ENCODE measurements at places on chromosomes 7 and 10. TPM values are rescaled to one million over a fixed set of nuclear protein-coding genes. Genes with fewer than 3 reads are reported as not detected.

DNA sequence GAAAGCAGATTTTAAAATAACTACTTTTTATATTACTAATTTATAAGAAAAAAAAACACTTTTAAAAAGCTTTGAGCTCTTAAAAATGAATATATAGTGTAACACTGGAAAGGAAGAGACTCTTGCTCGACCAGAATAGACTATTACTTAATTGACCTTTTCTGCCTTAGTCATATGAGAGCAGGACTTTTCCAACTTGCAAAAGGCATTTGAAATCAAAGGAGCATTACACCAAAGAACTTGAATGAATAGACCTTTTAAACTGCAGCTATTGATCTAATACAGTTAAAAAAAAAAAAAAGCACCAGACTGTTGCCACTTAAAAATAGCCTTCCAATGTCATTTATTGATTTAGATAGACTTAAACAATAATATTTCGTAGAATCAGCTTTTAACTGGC lies 17.2 kb upstream of the SEMA3D start:
- no peaks in the 10 kb centered on the region for H3K36me3 ChIP-seq
- H3K27me3 ChIP-seq = no peaks in the 10 kb centered on the region
- no peaks in the 10 kb centered on the region for H3K4me1 ChIP-seq
- no peak for DNase-seq
- no peak overlapping the region for H3K27ac ChIP-seq

The OR13A1 gene
- 0.48 TPM for total RNA-seq

The INMT gene
- total RNA-seq = 15.5 TPM

The NEUROG3 gene
- 0.41 TPM for total RNA-seq

DNA sequence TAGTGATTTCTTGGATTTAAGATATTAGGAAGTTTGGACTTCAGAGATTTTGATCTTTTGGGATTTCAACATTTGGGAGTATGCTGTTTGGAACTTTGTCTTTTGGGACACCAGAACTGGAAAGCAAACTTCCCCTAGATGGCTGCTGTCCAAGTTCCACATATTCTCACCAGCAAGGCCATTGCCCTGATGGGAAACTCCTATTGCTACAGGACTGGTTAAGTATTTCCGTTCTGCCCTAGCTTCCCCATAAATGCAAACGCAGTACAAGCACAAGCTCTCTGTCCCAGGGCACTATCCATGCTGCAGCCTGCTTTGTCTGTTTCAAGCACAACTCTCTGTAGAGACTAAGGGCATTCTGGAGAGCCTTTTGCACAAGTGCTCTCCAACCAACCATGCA lies 79.3 kb upstream of the SLC25A13 start:
- DNase-seq = no peak
- H3K27ac ChIP-seq = no peak overlapping the region
- H3K27me3 ChIP-seq = no peaks in the 10 kb centered on the region

The RELN gene
- total RNA-seq = 1.00 TPM

GRCh38 chr10:124050021-124051015 lies 43.1 kb downstream of the CHST15 start:
- no peaks in the 10 kb centered on the region for H3K27me3 ChIP-seq
- no peak overlapping the region for H3K4me3 ChIP-seq
- no peak overlapping the region for H3K27ac ChIP-seq
- H3K36me3 ChIP-seq = no peaks in the 10 kb centered on the region
- DNase-seq = no peak
- no peaks in the 10 kb centered on the region for H3K4me1 ChIP-seq

GRCh38 chr7:101077303-101078086 lies 7.8 kb upstream of the TRIM56 start:
- no peaks in the 10 kb centered on the region for H3K36me3 ChIP-seq
- DNase-seq = peak; percentile 90
- no peak overlapping the region for H3K27ac ChIP-seq

DNA sequence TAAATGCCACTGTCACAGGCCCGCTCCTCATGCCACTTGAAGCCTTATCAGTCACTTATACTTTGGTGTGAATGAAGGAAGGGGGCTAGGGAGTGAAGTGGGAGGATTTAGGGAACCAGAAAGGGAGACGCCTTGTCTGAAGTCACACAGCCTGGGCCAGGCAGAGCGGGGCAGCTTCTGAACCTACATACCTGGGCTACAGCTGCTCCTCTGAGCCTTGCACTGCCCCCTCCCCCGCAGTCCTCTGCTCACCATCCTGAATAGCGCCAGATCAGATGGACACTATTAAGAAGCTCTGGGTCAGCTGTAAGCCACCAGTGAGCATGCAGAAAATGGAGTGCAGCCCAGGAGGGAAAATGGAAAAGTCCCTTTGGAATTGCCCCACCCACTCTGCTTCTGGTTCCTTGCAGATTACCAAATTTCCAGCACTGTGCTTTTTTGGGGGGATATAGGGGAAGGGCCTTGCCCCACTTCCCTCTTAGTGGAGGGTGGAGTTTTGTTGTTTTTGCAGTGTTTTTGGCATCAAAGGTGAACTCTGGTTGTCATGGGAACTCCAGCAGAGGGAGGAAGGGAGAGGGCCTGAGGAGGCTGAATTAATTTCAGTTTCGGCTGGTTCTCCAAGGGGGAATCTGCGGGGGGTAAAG lies 35.0 kb upstream of the ADCYAP1R1 start:
- H3K36me3 ChIP-seq = no peaks in the 10 kb centered on the region
- no peak overlapping the region for H3K27ac ChIP-seq
- no peak for DNase-seq
- no peaks in the 10 kb centered on the region for H3K4me1 ChIP-seq
- no peak overlapping the region for H3K4me3 ChIP-seq
- no peaks in the 10 kb centered on the region for H3K27me3 ChIP-seq

DNA sequence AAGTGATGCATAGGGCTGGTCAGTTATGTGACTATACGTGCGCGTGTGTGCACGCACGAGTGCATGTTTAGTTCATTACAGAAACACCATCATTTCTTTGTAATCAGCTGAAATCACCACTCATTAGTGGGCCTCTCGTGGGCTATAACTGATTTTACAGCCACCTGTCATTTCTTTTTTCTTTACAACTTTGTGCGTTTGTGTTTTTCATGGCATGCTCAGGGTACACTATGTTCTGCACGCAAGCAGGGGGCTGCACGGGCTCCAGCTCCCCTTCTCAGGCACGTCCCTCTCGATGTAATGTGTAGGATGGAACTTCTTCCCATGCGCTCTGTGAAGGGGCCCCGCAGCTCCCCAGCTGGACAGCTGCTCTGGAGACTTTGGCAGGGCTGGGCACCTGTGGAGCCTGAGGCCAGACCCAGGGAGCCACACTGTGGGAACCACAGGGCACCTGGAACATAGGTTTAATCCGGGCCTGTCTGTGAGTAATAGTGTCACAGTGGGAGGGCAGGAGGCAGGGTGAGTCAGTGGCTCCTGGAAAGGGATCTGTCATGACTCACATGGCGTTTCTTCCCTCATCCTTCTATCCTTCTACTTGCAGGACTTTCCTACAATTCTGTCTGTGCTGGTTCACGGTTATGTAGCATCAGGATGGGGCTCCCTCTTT lies 4.9 kb downstream of the GCK start:
- no peak overlapping the region for H3K4me3 ChIP-seq
- H3K4me1 ChIP-seq = no peaks in the 10 kb centered on the region
- H3K36me3 ChIP-seq = no peaks in the 10 kb centered on the region
- DNase-seq = no peak
- H3K27ac ChIP-seq = no peak overlapping the region

DNA sequence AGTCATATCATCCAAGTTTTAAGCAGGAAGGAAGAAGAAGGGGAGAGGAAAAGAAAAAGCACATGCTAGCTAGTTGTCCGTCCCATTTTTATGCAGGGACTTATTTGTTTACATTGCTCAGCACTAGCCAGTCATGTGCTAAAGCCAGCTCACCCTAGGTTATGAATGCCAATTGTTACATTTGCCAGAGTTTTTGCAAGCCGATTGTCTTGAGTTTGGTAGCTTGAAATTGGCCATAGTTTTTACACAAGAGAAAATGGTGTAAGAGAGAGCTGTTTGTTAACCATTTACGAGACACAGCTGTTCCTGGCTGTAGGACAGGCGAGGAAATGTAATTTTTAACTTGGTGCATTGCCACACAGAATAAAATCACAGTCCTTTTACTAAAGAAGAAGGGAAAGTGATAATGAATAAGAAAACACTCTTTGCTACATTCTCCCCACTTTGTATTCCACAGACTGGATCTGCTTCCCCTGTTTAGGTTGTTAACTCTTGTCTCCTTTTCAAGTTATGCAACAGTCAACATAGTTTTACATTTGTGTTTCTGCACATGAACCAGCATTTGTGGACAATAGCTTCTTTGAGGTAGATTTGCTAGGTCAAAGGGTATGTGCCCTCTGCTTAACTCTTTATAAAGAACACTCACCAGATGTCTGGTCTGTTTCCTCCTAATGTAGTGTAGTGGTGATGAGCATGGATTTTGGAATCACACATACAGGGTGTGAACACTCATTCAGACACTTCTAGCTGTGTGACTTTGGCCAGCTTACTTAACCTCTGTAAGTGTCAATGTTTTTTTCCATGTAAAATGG lies 357.2 kb downstream of the LRMDA start:
- no peaks in the 10 kb centered on the region for H3K36me3 ChIP-seq
- no peak for DNase-seq
- H3K4me1 ChIP-seq = peaks cover 18% of the 10 kb centered on the region
- peak overlapping the region; percentile 57 for H3K27ac ChIP-seq
- H3K4me3 ChIP-seq = no peak overlapping the region

- no peak for DNase-seq
- no peaks in the 10 kb centered on the region for H3K4me1 ChIP-seq
- H3K27ac ChIP-seq = no peak overlapping the region
- no peaks in the 10 kb centered on the region for H3K27me3 ChIP-seq
Observed at GRCh38 chr7:106793015-106793975, 71.8 kb upstream of the PIK3CG start.

- H3K4me3 ChIP-seq = no peak overlapping the region
- no peaks in the 10 kb centered on the region for H3K4me1 ChIP-seq
- no peaks in the 10 kb centered on the region for H3K36me3 ChIP-seq
- H3K27me3 ChIP-seq = no peaks in the 10 kb centered on the region
Observed at GRCh38 chr10:60130130-60130579, 223.8 kb upstream of the CCDC6 start.

The CDC14C gene
- total RNA-seq = not detected

The TRIM73 gene
- total RNA-seq = 0.20 TPM
